ENCODE measurements at places on chromosomes 1 and 21. TPM values are rescaled to one million over a fixed set of nuclear protein-coding genes. Genes with fewer than 3 reads are reported as not detected.

XCL2 gene
- not detected for polyA plus RNA-seq

GRCh38 chr1:88812366-88812765 is 79.0 kb downstream of the GTF2B start:
- DNase-seq = no peak

SPRR3 gene
- 8.2 TPM for polyA plus RNA-seq

DNA sequence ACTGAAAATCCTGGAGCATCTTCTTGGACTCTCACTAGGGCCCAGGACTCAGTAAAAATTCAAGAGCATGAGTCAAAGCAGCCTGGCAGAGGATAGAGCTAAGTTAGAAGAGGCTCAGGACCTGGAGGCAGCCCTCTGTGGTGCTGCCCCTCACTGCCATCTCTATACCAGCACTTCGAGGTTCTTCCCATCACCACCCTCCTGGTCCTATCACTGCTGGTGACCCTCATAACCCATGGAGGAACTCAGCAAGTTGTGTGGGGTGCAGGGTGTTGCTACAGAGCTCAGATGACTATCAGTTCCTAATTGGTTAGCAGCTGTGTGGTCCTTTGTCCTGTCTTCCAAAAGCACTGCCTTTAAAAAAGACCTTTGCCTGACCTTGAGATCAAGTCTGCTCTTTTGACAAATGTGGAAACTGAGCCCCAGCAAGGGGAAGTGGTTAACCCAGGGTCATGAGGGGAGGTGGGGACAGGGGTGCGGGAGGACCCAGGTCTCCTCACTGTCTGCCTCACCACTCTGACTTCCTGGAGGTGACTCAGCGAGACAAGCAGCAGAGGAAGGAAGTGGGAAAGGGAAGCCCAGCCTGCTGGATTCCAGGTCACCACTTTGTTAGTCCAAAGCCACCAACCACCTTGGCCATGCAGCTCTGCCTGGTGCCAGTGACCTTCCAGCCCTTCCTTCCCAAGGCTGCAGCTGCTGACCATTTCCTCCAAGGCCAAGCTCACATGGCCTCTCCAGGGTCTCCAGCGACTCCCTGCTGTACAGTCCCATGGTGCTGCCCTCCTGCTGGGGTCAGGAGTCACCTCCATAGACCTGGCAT is 199.4 kb upstream of the EDN2 start:
- DNase-seq = no peak

GRCh38 chr1:157269656-157270375 is 131.6 kb upstream of the ETV3 start:
- DNase-seq = no peak

- peak; percentile 50 for DNase-seq
These were observed 42.7 kb downstream of the SLC45A1 start for GRCh38 chr1:8360493-8361197.

- no peak for DNase-seq
These were observed 12.7 kb downstream of the PPP1R12B start for GRCh38 chr1:202361224-202361623.

GRCh38 chr1:39835110-39835509 is 46.4 kb upstream of the BMP8B start:
- no peak for DNase-seq

GRCh38 chr1:203281033-203281432 is 24.3 kb upstream of the BTG2 start:
- peak; percentile 38 for DNase-seq

- no peak for DNase-seq
These were observed 21.8 kb downstream of the GBP2 start for GRCh38 chr1:89104147-89104546.

- peak; percentile 87 for DNase-seq
These were observed 20.2 kb downstream of the BTG2 start for GRCh38 chr1:203325418-203326091.

DNA sequence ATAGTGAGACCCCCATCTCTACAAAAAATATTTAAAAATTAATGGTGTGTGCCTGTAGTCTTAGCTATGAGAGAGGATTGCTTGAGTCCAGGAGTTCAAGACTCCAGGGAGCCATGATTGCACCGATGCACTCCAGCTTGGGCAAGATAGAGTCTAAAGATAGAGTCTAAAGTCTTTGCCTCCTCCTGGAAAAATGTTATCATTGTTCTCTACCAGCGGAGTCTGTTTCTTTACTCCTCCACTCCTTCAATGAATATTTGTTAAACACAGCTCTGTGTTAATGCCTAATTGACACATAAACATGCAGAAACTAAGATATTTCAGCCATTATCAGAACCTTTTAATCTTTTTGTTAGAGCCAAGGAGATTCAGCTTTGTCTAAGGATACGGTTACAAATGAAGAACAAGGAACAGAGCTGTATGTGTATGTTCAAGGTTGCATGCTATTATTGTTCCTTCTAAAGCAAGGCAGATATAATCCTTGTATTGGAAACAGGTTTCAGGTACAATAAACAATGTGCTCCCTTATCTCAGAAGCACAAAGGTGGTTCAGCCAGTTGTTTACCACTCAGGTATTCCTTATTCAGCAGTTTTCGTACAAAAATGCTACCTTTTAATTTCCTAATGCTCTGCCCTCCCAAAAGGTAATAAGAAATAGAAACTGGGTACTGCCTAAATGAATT is 15.4 kb downstream of the OVAAL start:
- DNase-seq = no peak

- no peak for DNase-seq
These were observed 263.8 kb downstream of the PTPRC start for GRCh38 chr1:198902655-198903054.

DNA sequence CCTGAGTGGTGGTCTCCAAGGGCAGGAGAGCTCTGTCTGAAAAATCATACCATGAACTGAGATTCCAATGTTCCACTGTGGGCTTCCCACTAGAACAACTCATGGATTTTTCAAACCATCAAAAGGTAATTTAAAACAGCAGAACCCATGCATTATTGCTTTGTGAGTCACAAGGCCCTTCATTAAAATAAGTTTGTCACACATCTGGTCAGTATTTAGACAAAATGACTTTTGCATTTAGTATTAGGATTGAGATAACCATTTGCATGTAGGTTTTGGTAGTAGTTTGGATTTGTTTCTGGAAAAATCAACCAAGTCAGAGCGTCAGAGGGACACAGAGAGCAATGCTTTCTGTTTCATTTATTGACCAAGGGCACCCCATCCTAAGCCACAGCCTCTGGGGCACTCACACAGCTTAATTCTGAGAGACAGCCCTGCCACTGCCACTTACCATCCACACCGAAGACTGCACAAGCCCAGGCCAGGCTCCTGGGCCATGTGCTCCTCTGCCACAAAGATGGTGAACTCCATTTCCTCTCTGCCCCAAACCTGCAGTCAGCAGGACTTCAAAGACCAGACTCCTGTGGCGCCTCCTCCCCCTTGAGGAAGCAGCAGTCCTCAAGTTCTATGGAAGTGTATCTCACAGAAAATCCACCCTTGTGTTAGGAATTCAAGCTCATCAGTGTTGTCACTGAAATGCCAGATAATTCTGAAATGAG is 132.6 kb upstream of the DUSP10 start:
- DNase-seq = no peak

CDK11A gene
- 26.3 TPM for polyA plus RNA-seq

GRCh38 chr1:119956306-119956705 is 60.0 kb upstream of the ADAM30 start:
- DNase-seq = no peak

DNA sequence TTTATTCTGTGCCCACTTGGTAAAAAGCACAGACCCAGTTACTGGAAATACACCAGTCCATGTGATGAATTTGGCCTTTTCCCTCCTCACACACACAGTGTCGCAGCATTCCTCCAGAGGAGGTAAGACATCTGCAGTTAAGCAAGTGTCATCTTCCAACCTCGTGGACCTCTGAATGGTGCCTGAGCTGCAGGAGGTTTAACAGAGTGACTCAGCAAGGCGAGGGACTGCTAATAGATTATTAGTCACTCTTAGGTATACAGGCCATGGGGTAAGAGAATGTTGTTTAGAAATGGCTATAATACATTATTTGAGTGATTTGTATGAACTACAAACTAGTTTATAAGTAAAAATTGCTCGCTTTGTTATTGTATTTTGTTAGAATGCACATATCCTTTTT is 8.6 kb upstream of the LRRC8B start:
- DNase-seq = no peak
